ENCODE measurements at places on chromosomes 1 and 21.

- no peak for DNase-seq
Measured at GRCh38 chr1:165671526-165671925, 26.8 kb downstream of the ALDH9A1 start.

DNA sequence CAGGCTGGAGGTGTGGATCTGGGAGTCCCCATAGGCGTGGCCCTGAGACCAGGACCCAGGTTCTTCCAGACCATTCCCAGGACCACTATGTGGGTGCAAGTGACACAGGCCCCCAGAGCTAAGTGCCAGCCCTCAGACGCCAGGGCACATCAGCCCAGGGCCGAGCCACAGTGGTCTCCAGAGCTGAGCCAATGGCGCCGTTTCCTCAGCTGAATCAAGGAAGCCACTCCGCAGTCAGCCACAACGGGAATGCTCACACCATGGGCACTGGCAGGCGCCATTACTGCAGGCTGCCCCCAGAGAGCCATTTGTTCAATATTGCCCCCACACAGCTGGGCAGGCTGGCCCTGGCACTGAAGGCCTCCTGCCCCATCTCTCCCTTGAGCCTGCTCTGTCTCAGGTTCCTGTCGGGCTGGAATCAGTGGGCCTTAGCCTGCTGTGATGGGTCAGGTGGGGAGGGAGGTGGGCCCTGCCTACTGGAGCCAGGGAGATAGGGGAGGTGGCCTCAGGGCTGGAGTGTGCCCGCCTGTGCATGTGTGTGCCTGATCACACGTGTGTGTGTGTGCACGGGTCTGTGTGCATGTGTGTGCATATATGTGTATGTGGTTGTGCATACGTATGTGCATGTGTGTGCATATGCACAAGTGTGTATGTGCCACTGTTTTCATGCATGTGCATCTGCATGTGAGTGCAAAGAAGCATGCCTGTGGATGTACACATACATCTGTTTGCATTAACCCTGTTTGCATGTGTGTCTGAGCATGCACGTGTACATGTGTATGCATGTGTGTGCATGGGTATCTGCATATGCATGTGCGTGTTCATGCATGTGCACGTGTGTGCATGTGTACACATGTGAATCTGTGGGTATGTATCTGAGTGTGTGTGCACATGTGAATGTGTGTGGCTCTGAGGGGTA lies 6.1 kb downstream of the GJC2 start:
- DNase-seq: no peak

DNA sequence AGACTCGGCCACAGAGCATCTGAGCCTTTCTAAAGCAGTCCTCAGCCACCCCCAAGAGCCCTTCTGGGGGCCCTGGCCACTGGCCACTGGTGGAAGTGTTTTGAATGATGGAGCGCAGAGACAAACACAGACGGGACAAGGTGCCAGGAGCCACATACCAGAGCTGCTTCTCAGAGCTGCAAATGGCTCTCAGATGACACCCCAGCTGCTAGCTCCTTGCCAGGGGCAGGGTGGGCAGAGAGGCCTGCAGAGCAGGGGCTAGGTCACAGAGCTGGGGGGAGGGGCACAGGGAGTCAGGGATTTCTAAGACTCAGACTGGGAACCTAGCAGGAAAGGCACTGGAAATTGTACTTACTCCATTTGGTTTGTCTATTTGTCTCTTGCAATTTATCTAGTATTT lies 30.4 kb downstream of the KCNN3 start:
- no peak for DNase-seq

- no peak for DNase-seq
Measured at GRCh38 chr1:50523548-50523947, 100.3 kb upstream of the DMRTA2 start.

DNA sequence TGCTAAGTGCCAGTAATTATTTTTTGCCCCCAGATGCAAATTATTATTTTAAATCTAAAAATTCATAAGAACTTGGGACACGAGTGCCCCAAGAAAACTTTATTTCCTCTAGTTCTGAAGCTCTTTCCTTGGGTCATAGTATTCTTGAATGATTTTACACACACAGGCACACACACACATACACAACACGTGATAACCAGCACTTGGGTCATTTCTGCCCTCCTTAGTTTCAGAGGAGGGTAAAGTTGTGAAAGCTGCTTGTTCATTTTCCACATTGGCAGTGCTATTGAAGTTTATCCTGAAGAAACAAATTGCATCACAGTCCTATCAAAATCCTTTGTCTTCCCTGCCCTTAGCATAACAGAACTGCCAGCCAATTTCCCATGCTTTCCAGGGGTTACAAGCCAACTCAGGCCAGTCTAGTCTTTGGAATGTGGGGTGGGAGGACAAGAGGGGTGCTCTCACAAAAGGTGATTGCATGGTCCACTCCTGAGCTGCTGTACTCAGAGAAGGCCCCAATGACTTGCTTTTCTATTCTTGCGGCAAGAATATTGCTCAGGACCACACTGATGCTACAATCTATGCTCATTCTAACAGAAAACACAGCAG lies 98.5 kb upstream of the POGK start:
- no peak for DNase-seq

GRCh38 chr1:213381572-213382084 lies 330.6 kb downstream of the RPS6KC1 start:
- DNase-seq: no peak

DNA sequence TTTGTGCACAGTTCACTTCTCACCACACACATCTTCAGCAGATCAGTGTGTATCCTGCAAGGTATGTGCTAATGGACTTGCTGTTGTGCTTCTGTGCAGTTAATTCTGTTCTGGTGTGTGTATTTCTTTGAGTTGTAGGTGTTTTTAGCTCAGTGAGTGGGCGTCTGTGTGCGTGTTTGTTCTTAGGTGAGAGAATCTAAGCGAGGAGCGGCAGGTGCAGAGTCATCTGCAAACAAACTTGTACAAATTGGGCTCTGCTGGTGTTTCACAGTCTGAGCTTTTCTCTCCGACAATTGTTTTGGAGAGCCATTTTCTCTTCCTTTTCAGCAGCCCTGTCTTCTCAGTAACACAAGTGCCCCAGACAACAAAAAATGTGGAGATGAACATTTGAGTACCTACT lies 43.6 kb downstream of the ACP6 start:
- DNase-seq: no peak

- DNase-seq: no peak
Measured at GRCh38 chr1:89635825-89636815, 3.2 kb downstream of the LRRC8C start.

GRCh38 chr1:93123201-93123783 lies 44.2 kb downstream of the MTF2 start:
- DNase-seq: no peak

GRCh38 chr21:27380303-27380702 lies 413.4 kb upstream of the ADAMTS5 start:
- no peak for DNase-seq

GRCh38 chr1:182845379-182845778 lies 6.2 kb downstream of the DHX9 start:
- DNase-seq: no peak

GRCh38 chr1:211734791-211735190 lies 59.4 kb upstream of the NEK2 start:
- DNase-seq: no peak

- DNase-seq: no peak
Measured at GRCh38 chr21:42461185-42461520, 34.9 kb downstream of the RSPH1 start.

- DNase-seq: no peak
Measured at GRCh38 chr1:91026777-91027176, 4.9 kb upstream of the ZNF644 start.

- no peak for DNase-seq
Measured at GRCh38 chr1:245605480-245606156, 450.8 kb downstream of the KIF26B start.

- DNase-seq: no peak
Measured at GRCh38 chr1:51843948-51844347, 34.6 kb downstream of the NRDC start.

DNA sequence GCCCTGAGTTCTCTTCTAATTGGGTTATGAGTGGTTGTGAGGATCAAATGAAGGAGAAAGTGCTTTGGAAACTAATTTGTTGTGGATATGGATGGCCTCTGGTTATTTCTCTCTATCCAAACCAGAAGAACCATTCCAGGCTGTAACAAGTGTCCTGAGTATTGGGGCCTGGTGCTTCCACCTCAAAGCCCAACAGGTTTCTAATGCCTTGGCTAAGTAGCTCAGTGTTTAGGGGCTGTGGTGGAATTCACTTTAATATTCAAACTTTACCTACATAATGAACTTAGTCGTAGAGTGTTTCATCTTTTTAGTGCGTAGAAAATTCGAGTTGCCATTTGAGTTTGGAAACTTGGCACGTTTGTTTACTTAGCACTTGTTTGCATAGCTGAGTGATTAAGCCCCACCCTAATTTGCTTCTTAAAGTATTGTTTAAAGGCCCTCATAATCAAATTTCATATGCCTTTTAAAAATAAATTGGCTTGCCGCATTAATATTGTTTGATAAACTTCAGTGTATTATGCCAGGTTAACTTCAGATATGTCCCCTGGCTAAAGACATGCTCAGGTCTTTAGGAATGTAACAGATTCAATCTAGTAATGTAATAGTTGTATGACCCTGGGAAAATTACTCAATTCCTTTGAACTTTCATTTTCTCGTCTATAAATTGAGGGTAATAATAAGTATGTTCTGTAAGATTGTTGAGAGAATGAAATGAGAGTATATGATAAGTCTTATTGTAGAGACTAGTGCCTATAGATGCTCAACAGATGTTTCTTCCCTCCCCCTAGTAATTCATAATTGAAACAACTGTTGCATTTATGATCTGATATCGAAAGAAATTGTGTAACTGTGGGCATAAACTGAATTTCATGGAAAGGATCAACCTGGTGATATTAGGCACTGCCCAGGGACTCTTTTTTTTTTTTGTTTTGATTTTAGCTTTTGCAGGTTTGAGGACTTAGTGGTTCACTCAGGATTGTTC lies 1.6 kb downstream of the AGO4 start:
- no peak for DNase-seq

DNA sequence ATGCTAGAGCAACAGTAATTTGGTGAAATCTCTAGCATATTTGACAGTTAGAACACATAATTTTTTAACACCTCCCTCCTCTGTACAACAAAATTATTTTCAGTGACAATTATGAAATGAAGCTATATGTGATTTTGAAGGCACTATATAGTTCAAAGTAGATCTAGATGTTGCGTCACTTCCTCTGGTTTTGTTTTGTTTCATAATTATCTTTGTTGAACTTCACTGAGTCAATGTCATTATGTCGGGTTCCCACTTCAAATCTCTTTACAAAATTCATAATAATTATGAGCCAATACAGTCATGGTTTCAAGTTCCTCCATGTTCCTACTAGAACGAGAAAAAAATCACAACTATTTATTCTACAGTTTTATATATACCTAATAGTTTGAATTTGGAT lies 254.8 kb upstream of the PLXNA2 start:
- DNase-seq: no peak

DNA sequence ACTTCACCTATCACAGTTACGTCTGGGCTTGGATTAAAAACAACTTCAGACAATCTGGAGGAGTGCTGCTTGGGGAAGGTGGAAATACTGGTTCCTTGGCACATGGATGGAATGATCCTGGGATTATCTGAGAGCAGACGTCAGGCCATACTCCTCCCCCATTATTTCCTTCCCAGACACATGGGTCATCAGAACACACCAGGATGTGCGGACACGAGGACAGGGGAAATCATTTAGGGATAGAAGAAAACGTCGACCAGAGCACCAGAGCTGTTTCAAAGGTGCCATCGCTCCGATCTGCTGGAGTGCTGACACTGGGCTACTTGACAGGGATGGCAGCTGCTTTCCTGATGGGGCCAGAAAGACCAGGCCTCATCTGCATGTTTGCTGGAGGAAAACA lies 31.8 kb upstream of the ANGPTL7 start:
- DNase-seq: no peak

GRCh38 chr1:199298825-199299224 lies 660.0 kb downstream of the PTPRC start:
- DNase-seq: no peak

DNA sequence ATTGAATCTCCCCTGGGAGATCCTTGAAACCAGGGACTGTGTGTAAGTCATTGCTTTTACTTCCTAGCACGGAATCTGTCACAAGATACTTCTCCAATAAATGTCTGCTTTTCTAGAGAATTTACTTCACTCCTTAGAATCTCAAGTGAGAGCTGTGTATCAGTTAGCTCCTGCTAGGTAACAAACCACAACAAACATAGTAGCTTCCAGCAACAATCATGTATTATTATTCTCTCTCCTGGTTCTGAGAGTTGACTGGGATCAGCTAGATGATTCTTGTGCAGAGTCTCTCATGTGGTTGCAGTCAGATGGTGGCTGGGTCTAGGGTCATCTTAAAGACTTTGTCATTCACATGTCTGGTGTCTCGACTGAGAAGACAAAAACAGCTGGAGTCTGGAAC lies 166.9 kb upstream of the UBE2U start:
- no peak for DNase-seq

GRCh38 chr21:34061983-34062382 lies 11.4 kb upstream of the MRPS6 start:
- no peak for DNase-seq

DNA sequence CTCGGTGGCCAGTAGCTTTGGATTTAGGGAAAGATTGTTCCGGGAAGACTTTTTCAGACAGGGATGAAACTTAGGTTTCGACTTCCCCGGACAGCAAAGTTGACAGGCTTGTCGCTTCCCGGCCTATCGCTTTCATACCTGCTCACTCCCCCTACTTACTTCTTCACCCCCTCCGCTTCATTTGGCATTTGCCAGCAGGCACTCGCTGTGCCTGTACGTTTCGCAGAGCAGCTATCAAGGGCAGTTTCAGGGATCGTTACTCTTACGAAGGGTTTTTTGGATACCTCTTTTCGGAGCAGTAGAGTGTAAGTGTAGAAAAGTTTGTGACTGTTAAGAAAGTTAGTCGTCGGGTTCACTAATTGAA lies 393 bp downstream of the BLZF1 start:
- no peak for DNase-seq

DNA sequence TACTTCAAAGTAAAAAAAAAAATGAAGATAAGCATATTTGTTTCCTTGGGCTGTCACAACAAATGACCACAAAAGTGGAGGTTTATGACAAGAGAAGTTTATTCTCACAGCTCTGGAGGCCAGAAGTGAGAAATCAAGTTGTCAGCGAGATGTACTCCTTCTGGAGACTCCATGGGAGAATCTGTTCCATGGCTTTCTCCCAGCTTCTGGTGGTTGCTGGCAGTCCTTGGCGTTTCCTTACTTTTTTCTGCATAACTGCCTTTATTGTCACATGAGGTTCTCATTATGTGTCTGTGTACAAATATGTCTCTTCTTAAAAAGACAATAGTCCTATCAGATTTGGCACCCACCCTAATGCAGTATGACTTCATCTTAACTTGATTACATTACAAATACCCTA lies 398.3 kb downstream of the KCNT2 start:
- no peak for DNase-seq
